SJSA1 (cell line): ENCODE measurements at places on chromosomes 16 and 17.

DNA sequence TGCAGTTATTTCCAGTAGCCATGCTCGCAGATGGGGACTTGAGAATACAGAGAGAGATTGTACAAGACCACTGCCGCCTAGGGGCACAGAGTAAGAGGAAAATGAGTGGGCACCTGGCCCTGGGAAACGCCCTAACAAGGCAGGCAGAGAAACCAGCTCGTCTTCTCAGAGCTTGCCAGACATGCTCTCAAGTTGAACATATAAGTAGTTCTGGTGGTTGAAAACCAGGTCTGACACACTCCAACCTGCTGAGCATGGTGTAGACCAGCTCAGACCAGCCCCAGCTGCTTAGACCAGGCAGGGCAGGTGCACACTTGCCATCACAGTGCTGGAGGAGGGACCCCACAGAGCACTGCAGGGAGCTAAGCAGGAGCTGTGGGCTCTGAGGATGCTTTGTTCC is 250.5 kb downstream of the CPPED1 start:
- no peak overlapping the region for H3K4me3 ChIP-seq
- no peaks in the 10 kb centered on the region for H3K27me3 ChIP-seq
- DNase-seq, result no peak
- no peaks in the 10 kb centered on the region for H3K4me1 ChIP-seq
- no peaks in the 10 kb centered on the region for H3K36me3 ChIP-seq

GRCh38 chr17:42333053-42333452 is 44.8 kb downstream of the STAT5A start:
- H3K4me1 ChIP-seq, result peaks cover 24% of the 10 kb centered on the region
- H3K27me3 ChIP-seq, result no peaks in the 10 kb centered on the region
- H3K4me3 ChIP-seq, result no peak overlapping the region
- peaks cover 74% of the 10 kb centered on the region for H3K36me3 ChIP-seq

- peaks cover 9% of the 10 kb centered on the region; the same call in 1 of the 2 replicates for H3K36me3 ChIP-seq
- DNase-seq, result no peak
- H3K27me3 ChIP-seq, result no peaks in the 10 kb centered on the region
These were observed 199.3 kb upstream of the CHMP6 start for GRCh38 chr17:80792373-80792781.

- H3K4me3 ChIP-seq, result no peak overlapping the region
- H3K36me3 ChIP-seq, result peaks cover 69% of the 10 kb centered on the region
- H3K27me3 ChIP-seq, result no peaks in the 10 kb centered on the region
These were observed 13.9 kb downstream of the SNN start for GRCh38 chr16:11681976-11682654.

DNA sequence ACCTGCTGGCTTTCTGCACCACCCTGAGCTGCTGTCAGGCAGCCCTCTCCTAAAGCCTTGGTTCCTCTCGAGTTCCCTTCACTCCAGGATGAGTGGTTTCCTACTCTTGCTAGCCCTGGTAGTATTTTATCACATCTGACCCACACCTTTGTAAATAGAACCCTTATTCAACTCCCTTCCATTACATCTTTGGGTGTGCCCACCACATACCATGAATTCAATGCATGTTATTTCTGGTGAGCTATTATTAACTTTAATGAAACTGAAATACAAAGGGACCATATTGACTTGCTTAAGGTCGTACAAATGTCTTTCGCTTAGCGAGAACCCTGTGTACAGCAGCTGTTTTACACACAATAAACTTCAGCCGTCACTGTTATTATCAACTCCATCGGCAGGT is 521.3 kb downstream of the GRIN2A start:
- H3K27me3 ChIP-seq, result no peaks in the 10 kb centered on the region; the same call in 1 of the 2 replicates
- no peak overlapping the region for H3K4me3 ChIP-seq
- H3K4me1 ChIP-seq, result no peaks in the 10 kb centered on the region
- DNase-seq, result no peak

GRCh38 chr17:12041312-12041711 is 20.6 kb downstream of the MAP2K4 start:
- DNase-seq, result peak; percentile 58
- H3K36me3 ChIP-seq, result no peaks in the 10 kb centered on the region; the same call in 1 of the 2 replicates
- no peak overlapping the region for H3K4me3 ChIP-seq

DNA sequence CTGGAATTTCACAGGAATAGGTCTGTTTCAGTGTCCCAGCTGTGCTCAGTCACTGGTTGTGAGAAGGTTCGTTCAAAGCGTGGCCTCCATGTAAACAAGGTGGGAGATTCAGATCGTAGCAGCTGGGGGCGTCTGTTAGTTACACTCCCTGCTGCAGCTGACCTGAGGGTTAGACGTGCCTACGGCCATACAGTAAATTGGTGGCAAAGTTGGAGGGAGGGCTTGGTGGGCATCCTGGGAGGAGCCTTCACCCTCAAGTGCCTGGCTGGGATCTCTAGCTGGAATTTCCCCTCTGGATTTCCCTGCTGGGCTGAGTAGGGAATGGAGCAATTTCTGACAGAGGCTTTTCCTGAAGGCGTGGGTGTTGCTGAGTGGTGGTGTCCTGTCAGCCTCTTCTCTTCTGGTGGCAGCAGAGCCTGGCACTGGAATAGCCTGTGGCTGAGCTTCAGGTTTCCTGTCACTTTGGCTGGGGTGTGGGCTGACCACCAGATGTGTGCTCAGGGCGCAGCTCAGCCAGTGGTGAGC is 6.4 kb downstream of the FCSK start:
- H3K4me1 ChIP-seq, result no peaks in the 10 kb centered on the region
- no peaks in the 10 kb centered on the region for H3K36me3 ChIP-seq
- H3K27ac ChIP-seq, result no peak overlapping the region
- H3K27me3 ChIP-seq, result no peaks in the 10 kb centered on the region
- no peak for DNase-seq

- no peak overlapping the region for H3K4me3 ChIP-seq
- H3K27ac ChIP-seq, result no peak overlapping the region
- H3K4me1 ChIP-seq, result no peaks in the 10 kb centered on the region
- H3K27me3 ChIP-seq, result no peaks in the 10 kb centered on the region
- H3K36me3 ChIP-seq, result 0 out of 2 replicates have a peak, but pooled peaks cover 2% of the 10 kb centered on the region
- DNase-seq, result no peak
These were observed 64.4 kb downstream of the NFATC3 start for GRCh38 chr16:68149596-68149995.

- no peak overlapping the region for H3K4me3 ChIP-seq
- H3K27ac ChIP-seq, result no peak overlapping the region
- no peak for DNase-seq
- H3K36me3 ChIP-seq, result no peaks in the 10 kb centered on the region
These were observed 34.8 kb downstream of the CBFA2T3 start for GRCh38 chr16:88941913-88942909.

GRCh38 chr17:28728364-28729200 is at the start of gene NEK8:
Gene NEK8 (plus strand): TSS chr17:28728788. CDS start chr17:28728814, 26 bp downstream.
- peak within 1 kb of the TSS; percentile 59 for H3K4me3 ChIP-seq
- peak within 1 kb of the TSS; percentile 87 for H3K27ac ChIP-seq
- peaks cover 46% of the 10 kb centered on the region for H3K4me1 ChIP-seq
- DNase-seq, result peak; percentile 96

DNA sequence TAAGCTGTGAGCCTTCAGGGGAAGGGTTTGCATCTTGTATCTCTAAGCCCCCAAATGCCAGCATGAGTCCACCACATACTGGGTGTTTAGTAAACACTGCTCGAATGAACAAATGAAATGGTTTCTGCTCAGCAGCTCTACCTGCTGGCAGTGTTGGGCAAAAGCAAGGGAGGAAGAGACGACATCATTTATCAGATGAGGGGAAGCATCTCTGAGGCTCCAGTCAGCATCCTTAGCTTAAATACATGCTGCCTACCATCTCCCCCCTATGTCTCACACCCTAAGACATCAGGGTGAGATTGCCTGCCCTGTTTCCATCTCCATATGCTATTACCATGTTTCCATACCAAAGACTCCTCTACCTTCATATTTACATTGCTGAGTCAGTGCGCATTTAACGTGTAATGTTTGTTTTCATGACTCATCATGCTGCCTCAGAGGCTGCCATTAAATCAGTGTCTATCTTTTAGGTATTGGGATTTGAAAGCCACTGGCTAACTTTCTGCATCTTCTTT is 379.8 kb downstream of the UTP18 start:
- H3K27ac ChIP-seq, result no peak overlapping the region
- H3K27me3 ChIP-seq, result peaks cover 5% of the 10 kb centered on the region
- H3K4me1 ChIP-seq, result no peaks in the 10 kb centered on the region
- no peaks in the 10 kb centered on the region for H3K36me3 ChIP-seq

DNA sequence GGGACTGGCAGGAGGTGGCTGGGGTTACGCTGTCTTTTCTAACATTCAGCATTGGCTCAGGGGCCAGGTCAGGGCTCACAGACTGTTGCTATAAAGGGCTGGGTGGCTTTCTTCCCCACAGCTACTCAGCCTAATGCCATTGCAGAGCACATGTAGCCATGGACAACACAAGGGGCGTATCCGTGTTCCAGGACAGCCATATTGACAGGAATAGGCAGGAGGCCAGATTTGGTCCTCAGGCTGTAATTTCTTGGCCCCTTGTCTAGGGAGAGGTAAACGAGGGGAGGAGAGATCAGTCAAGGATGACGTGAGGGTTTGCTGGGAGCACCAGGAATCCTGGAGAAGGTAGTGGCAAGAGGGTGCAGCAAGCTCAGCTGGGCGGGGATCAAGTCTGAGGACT is 21.2 kb upstream of the MYO15B start:
- H3K27ac ChIP-seq, result no peak overlapping the region
- no peak for DNase-seq
- no peaks in the 10 kb centered on the region for H3K4me1 ChIP-seq
- H3K27me3 ChIP-seq, result no peaks in the 10 kb centered on the region

GRCh38 chr16:78390092-78390491 is 290.6 kb downstream of the WWOX start:
- H3K27me3 ChIP-seq, result no peaks in the 10 kb centered on the region
- H3K36me3 ChIP-seq, result no peaks in the 10 kb centered on the region
- H3K27ac ChIP-seq, result no peak overlapping the region
- no peaks in the 10 kb centered on the region for H3K4me1 ChIP-seq
- no peak overlapping the region for H3K4me3 ChIP-seq

GRCh38 chr16:986925-987582 is 5.5 kb downstream of the SOX8 start:
- DNase-seq, result no peak
- H3K27me3 ChIP-seq, result peaks cover 79% of the 10 kb centered on the region
- H3K36me3 ChIP-seq, result peaks cover 3% of the 10 kb centered on the region; the same call in 1 of the 2 replicates
- peaks cover 21% of the 10 kb centered on the region for H3K4me1 ChIP-seq
- H3K27ac ChIP-seq, result no peak overlapping the region

GRCh38 chr17:78779850-78780249 is 2.2 kb downstream of the CYTH1 start:
- no peak for DNase-seq
- H3K4me3 ChIP-seq, result no peak overlapping the region
- H3K27ac ChIP-seq, result no peak overlapping the region
- H3K4me1 ChIP-seq, result peaks cover 24% of the 10 kb centered on the region
- H3K36me3 ChIP-seq, result peaks cover 9% of the 10 kb centered on the region

DNA sequence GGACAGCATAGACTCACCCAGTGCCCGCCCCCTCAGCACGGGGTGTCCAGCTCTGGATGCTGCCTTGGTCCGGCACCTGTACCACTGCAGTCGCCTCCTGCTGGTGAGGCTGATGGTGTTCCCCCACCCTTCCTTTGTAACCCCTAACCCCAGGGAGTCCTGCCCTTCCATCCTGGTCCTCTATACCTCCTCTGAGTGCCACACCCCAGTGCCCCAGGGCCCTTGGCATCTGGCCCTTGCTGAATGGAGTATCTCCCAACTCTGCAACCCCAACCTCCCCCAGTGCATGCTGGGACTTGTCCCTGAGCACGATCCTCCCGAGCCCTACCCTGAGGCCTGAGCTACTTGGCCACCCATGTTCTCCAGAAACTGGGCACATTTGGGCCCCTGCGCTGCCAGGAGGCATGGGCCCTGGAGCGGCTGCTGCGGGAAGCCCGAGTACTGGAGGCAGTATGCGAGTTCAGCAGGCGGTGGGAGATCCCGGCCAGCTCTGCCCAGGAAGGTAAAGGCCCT is 15.8 kb downstream of the RIPOR1 start:
- peaks cover 5% of the 10 kb centered on the region for H3K4me1 ChIP-seq
- H3K27me3 ChIP-seq, result no peaks in the 10 kb centered on the region
- H3K36me3 ChIP-seq, result peaks cover 93% of the 10 kb centered on the region
- no peak for DNase-seq
- H3K27ac ChIP-seq, result no peak overlapping the region

- H3K36me3 ChIP-seq, result no peaks in the 10 kb centered on the region; the same call in 1 of the 2 replicates
- H3K4me1 ChIP-seq, result peaks cover 10% of the 10 kb centered on the region
- H3K4me3 ChIP-seq, result no peak overlapping the region
- H3K27me3 ChIP-seq, result no peaks in the 10 kb centered on the region
- DNase-seq, result no peak
These were observed 154.4 kb downstream of the TANC2 start for GRCh38 chr17:63120406-63120805.

DNA sequence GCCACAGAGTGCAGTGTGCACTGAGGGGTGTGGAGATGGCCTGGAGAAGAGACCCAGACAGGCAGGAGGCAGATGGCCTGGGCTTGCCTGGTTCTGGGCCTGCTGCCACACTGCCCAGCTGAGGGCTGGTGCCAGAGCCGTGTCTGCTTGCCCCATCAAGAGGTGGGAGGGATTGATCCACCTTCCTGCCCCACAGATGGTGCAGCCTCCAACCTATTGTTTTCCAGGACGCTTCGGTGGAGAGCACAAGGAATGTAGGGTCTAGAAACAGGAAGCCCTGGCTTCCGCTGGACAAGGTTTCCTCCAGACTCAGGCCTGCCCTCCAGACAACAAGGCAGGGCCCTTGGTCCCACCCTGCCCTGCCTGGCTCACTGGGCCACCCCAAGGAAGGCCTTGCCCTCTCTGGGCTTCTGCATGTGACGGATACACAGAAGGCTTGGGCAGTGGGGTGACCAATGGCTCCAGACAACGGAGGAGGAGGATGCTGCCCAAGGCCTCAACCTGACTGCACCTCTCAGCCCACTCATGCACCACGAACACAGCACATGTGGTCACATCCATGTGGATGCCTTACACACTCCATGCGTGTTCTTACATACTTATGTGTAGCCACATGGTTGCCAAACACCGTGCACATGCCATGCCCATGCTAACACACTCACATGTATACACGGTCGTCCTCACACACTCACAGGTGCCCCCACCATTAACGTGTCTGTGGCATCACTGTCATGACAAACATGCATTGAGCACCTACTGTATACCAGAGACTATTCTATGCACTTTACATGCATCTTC is 6.5 kb upstream of the CDH5 start:
- no peak for DNase-seq
- no peak overlapping the region for H3K27ac ChIP-seq
- no peaks in the 10 kb centered on the region for H3K27me3 ChIP-seq
- H3K36me3 ChIP-seq, result no peaks in the 10 kb centered on the region

GRCh38 chr16:67236563-67237395 is 9.8 kb downstream of the TMEM208 start:
- H3K27me3 ChIP-seq, result no peaks in the 10 kb centered on the region
- no peak overlapping the region for H3K4me3 ChIP-seq
- no peak overlapping the region for H3K27ac ChIP-seq
- H3K36me3 ChIP-seq, result peaks cover 56% of the 10 kb centered on the region

GRCh38 chr16:22264786-22265185 is 32.4 kb upstream of the POLR3E start:
- H3K36me3 ChIP-seq, result peaks cover 11% of the 10 kb centered on the region
- no peaks in the 10 kb centered on the region for H3K27me3 ChIP-seq
- no peak overlapping the region for H3K4me3 ChIP-seq
- H3K27ac ChIP-seq, result no peak overlapping the region
- peaks cover 4% of the 10 kb centered on the region; the same call in 1 of the 2 replicates for H3K4me1 ChIP-seq
- no peak for DNase-seq
